ENCODE measurements at places on chromosomes 16 and 17. TPM values are rescaled to one million over a fixed set of nuclear protein-coding genes. Genes with fewer than 3 reads are reported as not detected.

GRCh38 chr16:21222495-21223337, 10.8 kb upstream of the ANKS4B start:
- DNase-seq, result no peak

Gene ZNF469
- 4.5 TPM for total RNA-seq

GRCh38 chr17:27615121-27615520, 15.9 kb upstream of the LGALS9 start:
- no peak for DNase-seq

GRCh38 chr17:20975566-20975965, 67.2 kb downstream of the USP22 start:
- DNase-seq, result no peak

Gene DNAH9
- 0.11 TPM for total RNA-seq

Gene C16orf46
- total RNA-seq, result not detected

Gene TMEM132E
- total RNA-seq, result 0.28 TPM

Gene C16orf96
- 0.33 TPM for total RNA-seq

- no peak for DNase-seq
Observed at GRCh38 chr16:27721531-27722181, 171.7 kb downstream of the KATNIP start.

Gene KIF18B
- total RNA-seq, result 5.8 TPM

DNA sequence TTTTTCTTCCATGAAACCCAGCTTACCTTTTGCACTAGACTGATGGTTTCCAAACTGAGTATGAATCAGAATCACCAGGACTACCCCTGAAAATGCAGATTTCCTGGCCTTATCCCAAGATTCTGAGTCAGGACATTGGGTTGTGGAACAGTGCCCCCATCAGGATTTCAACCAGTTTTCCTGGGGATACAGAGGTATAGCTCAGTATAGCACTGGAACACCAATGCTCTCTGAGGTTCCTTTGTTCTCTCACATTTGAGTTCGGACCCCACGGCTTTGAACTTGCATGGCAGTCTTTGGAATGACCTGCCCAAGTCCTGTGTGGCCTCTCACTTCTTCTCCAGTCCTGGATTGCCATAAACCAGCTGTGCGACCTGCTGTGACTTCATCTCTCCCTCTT, 12.8 kb upstream of the CCL8 start:
- no peak for DNase-seq

- no peak for DNase-seq
Observed at GRCh38 chr17:42402117-42402516, 13.9 kb upstream of the STAT3 start.

DNA sequence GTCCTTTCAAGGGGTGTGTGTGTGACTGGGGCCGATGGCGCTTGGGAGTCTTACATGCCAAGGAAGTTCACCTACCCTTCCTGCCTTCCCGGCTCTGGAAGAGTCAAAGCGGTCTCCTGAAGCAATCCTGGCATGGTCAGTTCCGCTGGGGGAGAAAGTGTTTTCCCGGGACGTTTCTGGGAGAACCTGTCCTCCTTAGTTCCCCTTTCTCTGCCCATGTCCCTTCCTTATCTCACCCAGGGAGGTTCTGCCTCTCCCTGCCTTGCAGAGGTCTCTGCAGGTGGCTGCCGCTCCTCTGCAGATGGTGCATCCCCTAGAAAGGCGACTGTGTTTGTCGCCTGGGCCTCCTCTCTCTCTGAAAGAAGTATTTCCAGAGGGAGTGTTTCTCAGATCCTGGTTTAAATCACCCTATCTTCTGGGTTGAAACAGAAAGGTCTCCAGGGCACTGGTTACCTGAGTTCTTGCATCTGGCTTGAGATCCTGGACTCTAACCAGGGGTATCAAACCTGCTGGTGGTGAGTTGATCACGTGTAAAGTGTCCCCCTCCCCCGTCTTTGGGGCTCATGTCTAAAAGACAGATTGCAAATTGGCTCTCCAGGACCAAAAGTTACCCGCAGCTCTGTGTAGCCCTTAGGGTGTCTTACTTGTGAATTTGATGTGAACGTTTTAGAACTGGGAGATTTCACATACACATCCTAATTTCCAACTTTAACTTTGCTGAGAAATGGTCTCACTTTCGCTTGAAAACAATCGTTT, 1.9 kb downstream of the PRKCB start:
- peak; percentile 77 for DNase-seq

DNA sequence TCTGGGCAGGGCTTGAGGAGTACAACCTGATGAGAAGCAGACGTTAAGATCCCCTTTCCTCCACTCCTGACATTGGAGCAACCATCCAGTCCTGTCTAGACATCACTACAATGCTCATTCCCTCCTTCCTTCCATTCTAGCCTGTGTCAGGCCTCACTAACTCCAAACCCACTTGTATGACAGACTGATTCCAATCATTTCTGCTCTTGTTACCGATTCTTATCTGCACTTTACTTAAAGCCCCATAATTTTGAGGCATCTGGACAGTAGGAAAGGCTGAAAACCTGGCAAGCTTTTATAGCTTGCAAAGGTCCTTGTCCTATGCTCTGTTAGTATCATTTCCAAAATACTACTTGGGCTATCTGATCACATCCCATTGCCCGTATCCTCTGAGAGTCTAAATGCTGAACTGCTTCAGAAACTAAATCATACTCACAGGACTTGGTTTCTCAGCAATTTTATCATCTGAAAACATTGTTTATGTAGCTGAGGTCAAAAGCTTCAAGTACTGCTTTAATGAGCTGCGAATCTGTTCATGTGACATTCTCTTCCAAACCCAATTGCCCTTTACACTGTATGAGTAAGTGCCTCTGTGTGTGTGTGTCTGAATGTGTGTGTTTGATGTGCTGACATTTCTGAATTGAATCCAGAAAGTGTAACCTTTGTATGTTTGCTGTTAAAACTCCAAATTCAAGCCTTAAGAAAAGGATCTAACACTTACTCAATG, 57.2 kb upstream of the CACNG3 start:
- DNase-seq, result no peak

Gene NPIPA2
- total RNA-seq, result 4.9 TPM

Gene JPH3
- not detected for total RNA-seq

DNA sequence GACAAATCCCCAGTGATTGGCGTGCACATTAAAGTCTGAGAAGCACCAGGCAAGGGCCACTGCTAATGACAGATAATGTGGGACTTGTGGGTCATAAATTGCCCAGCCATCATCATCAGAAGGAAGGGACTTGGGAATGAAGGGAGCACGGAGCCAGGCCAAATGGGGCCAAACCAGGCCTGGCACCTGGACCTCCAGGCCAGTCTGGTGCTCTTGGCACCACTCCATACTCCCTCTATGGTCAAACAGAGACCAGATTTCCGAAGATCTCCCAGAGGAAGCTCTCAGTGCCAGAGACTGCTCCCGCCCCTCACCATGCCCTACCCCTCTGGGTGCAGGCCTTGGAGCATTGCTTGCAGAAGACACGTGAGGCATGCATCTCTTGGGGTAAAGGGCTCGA, 142.2 kb downstream of the CCDC182 start:
- DNase-seq, result no peak

DNA sequence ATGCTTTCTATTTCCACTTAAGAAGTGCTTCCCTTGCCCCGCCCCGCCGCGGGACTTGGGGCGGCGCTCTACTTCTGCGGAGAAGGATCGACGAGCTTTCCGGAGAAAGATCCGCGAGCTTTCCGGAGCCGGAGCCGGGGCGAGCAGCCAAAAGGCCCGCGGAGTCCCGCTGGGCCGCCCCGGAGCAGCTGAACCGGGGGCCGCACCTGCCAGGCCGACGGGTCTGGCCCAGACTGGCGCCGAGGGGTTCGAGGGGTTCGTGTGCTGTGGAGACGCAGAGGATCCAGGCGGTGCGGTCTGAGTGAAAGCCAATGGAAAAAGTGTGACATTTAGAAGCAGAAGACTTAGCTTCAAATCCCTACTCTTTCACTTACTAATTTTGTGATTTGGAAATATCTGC, 50.8 kb downstream of the TBC1D26 start:
- DNase-seq, result no peak

Gene ALOX15B
- total RNA-seq, result 2.9 TPM

Gene FOXF1
- total RNA-seq, result 0.70 TPM

DNA sequence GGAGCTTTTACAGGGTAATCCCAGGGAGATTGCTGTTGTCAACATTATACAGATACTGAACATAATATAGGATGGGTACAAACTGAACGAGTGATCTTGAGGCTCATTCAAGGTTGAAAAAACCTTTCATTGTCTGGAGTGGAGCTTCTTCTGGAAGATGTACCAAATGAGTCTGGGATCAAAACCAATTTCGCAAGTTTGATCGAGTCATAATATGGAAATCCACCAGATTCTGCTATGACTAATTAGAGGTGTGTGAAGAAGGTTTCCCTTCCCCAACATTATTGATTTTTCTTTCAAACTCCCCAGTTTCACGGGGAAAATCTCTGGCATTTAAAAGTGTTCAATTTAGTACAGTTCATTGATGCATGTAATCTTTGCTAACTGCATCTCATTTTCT, 324.1 kb downstream of the ZFHX3 start:
- no peak for DNase-seq

Gene KCNH6
- not detected for total RNA-seq

DNA sequence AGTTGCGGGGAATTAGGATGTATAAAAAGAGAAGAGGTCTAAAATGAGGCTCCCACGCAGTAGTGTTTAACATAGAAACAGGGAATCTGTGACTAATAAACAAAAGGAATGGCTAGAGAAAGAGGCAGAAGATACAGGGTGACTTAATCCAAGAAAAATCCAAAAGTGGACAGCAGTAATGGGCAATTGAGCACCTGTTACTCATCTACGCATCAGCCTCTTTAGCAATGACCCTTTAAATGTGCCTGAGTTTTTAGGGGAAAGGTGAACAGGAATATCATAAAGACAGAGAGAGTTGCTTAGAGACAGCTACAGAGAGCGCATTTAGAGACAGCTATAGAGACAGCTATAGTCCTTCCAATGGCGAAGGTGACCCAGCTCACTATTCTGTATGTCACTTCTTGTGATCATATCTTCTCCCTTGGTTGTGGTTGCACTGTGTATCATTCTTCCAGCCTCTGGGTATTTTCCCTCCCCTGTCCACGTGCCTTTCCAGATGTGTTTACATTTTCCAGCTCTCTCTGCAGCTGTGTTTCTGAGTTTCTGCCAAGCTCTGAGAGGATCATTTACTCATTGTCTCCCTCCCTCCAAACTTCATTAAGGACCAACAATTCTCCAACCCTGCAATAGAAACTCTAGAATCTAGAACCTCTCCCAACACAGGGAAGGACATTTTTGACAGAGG, 61.5 kb downstream of the MYOCD start:
- no peak for DNase-seq

Data from spleen (tissue), 13 donors.